Stimulated activated CD8-positive, alpha-beta memory T cell treated with anti-CD3 and anti-CD28 coated beads, Interleukin-4, amount 100 ng/mL, for 1 hour (primary cell): ENCODE measurements at places on chromosomes 11 and 22.

GRCh38 chr11:81644239-81644840 is 1089.3 kb downstream of the FAM181B start:
- DNase-seq: no peak

- no peak for DNase-seq
Measured at GRCh38 chr22:39287076-39287725, 32.2 kb downstream of the RPL3 start.

- no peak for DNase-seq
Measured at GRCh38 chr11:33874433-33874832, 17.4 kb downstream of the LMO2 start.

DNA sequence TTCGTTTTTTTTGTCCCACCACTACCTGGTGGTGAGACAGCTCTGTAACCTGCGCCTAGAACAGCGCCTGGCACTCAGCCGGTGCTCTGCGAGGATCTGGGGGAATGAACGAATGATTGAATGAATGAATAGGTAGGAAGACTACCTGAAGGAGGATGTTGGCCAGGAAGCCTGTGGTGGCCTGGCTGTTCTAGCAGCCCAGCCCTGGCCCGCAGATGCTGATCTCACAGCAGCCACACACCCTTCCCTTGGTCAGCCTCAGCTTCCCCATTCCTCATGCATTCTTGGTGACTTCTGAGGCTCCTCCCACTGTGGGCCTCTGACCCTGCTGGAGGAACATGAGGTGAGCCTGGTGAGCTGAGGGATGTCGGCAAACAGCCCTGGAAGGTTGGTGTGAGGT is 3.7 kb downstream of the TRPM5 start:
- no peak for DNase-seq
